ENCODE measurements at places on chromosomes 4 and X.

- DNase-seq, result no peak
These were observed 93.4 kb upstream of the RXFP1 start for GRCh38 chr4:158428242-158428641.

DNA sequence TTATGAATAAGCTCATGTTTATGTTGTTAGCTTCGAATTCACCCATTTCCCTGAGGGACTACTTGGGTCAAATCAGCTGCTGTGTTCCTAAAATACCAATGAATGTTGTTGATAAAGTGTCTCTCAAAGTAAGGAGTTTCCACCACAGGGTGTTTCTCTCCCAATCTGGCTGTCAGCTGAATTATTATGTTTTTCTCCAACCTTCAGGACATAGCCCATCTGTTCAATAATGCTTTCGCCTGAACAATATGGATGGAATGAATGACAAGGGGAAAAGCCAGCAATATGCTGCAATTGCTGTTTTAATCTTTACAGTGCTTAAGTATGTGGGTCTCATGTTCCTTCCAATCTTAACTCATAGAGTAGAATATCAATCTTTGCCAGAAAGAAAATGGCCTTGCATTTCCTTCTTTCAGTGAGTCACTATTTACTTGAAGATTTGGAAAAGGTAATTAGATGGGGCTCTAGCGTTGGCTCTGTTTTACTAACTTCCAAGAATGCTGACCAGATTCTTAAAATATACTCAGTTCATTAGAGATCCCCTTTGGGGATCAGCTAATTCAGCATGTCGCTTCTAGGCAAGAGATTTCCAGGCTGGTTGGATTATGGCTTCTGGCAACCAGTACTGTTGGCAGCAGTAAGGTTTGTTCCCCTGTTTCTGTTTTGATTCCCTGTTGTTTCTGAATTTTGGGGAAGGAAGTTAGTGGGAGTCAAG lies 410.5 kb downstream of the PPP3CA start:
- DNase-seq, result no peak

- no peak for DNase-seq
These were observed 672.2 kb downstream of the TRAM1L1 start for GRCh38 chr4:116413222-116413621.

DNA sequence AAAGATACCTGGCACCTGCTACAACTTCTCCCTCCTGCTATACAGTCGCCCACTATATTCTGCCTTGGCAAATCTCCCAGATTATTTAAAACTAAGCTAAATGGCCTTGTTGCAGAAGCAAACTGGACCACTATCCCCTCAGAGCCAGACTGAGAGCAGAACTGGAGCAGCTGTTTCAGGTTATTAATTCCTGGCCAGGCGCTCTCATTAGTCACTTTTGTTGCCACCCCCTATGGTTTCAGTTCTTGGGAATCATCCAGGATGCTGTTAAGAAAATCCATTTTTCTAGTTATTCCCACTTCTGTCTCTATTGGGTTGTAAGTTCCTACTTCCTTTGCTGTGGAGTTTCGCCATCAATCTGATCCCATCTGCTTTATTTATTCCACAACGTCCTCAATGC lies 30.1 kb downstream of the ADGRA3 start:
- DNase-seq, result no peak

DNA sequence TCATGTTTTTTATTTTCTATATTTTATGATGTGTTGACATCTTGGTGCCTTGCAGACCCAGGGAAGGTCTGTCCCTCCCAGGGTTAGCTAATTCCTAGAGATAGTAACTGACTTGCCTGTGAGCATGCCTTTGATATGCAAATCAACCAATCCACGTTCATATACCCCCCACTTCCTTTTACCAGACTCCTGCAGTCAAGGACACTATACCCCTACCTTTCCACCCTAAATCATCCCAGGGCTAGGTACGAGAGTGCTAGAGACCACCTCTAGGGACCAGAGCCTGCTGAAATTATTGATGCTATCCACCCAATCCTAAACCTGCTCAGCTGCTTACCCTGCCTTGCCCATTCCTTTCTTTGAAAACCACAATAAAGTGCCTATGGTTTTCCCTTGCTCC lies 7.5 kb upstream of the PHEX start:
- DNase-seq, result no peak

DNA sequence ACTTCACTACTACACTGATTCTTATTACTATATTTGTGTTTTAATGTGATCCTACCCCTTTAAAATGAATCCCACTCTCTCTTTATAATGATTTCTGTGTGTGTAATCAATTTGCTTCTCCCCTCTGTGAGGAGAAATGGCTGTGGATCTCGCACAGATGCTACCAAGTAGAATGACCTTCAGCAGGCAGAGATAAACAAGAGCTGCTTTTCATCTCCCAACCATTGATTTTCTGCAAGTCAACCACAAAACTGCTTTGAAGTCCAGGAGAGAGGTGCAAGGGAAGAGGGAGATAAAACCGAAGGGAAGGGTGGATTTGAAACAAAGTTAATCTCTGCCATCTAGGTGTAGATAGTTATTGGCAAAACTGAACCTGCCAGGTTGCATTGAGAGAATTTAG lies 141.6 kb downstream of the NPNT start:
- no peak for DNase-seq

DNA sequence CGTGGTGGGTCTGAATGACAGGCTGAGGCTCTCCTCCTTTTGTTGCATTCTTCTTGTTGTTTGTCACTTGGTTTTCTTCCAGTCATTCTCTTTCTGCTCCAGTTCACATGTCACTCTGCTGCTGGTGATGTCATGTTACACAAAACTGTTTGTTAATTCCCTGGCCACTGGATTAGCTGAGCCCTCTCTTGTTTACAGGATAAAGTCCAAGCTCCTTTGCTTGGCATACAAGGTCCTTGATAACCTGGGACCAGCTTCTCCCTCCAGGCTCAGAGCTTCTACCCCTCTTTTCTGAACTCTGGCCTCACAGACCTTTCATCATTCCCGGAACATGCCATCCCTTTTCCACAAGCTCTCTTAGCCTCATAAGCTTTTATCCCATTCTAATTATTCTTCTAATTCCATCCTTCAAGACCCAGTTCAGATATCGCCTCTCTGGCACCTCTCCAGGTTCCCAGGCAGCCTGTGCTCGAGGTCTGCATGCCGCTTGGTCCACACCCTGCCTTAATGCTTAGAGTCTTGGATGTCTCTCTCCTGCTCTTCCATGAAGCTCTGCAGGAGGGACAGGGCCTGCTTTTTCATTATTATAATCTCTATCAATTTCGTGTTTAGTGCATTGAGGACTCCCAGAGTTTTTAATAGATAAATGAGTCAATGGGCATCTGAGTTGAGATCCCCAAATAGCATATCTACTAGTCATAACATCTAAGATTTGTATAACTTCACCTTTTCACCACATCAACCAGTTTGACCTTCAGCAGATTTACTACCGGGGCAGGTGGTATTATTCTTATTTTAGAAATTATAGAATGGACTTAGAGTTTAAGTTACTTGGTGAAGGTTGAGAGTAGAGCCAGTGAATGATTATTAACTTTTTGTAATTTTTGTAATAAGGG lies 98.7 kb downstream of the TMEM131L start:
- DNase-seq, result no peak

DNA sequence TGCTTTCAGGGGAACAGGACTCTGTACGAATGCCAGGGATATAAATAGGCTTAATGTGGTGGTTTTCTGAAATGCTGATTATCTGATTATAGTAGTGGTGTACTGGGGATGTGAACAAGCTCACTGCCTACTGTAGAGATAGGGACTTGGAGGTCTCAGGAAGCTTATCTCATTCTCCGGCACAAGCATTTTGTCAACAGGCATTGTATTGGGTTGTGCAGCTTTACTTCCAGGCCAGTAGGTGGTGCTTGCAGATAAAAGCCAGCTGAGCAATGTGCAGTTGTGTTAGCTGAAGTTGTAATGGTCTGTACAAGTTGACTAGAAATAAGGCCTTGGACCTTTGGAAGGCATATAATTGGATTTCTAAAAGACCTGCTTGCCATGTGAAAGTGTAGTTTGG lies 49.5 kb upstream of the TMLHE start:
- DNase-seq, result no peak

GRCh38 chrX:4320436-4320947 lies 607.0 kb upstream of the PRKX start:
- DNase-seq, result no peak

DNA sequence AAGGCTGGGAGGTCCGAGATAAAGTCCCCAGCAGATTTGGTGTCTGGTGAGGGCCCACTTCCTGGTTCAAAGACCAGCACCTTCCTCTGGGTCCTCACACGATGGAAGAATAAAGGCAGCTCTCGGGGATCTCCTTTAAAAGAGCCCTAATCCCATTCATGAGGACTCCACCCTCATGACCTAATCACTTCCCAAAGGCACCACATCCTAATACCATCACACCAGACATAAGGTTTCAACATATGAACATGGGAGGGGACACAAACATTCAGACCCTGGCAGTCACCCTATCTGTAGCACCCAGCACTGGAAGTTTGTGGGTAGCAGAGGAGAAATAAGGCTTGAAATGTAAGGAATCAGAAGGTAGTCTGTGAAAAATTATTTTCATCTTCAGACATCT lies 112.9 kb upstream of the NOCT start:
- no peak for DNase-seq

DNA sequence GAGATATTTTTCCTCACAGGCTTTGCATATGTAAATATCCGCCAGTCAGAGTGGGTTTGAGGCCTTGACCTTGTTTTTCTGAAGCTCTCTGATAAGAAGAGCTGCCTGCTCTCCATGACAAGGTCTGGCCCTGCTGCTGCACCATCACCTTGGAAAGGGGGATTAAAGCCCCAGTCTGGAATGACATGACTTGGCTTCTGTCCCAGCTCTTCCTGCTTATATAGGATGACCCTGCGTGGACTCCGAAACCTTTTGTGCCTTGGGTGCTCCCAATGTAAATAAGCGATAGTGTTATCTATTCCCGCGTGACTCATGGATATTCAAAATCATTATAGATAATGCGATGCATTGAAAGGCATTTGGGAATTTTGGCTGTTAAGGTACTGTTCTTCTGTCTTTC lies 139.3 kb downstream of the BMPR1B start:
- no peak for DNase-seq

DNA sequence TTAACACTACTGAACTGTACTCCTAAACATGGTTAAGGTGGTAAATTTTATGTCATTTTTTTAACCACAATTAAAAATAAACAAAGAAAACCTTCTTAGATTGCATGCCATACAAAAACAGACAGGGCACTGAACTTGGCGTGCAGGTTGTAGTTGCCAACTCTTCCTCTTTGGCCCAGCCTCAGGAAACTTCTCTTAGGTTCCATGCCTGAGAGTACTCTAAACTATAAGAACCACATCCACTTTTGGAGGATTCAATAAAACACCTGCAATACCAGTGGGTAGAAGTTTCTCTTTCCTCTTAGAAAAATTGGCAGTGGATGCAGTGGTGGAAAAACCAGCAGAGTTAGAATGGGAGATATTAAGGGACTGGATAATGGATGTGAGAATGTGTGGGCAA lies 103.4 kb downstream of the LUZP4 start:
- no peak for DNase-seq

DNA sequence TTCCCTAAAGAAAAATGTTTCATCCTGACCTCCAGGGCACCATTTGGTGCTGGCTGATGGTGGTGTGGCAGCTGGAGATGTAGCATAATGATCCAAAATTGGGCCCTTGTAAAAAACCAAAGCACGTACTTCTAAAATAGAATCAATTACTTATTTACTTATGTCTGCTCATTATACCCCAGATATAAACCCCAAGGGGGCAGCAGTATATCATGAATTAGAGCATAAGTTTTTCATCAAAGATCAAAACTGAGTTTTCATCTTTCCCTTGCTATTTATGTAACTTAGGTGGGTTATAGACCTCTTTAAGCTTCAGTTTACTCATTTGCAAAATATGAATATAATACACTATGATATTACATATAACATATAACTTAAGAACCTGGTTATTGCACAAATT lies 241.1 kb downstream of the TACR3 start:
- no peak for DNase-seq

DNA sequence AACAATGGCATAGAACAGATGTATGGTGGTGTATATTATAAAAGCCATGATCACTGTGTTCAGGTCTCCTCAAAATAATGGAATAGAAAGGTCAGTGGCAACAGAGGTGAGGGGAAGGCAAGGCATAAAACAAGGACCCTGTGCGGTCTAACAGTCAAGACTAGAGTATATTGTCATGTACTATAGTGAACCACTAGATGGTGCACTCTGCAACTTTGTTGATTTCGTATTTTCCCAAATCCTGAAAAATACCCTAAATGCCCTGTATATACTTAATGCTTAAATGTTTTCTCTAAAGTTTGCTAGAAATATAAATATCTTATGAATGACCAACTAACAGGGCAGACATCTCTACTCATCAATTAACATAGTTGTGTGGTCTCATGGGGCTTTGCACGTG lies 453.0 kb downstream of the PCDH11X start:
- DNase-seq, result no peak

DNA sequence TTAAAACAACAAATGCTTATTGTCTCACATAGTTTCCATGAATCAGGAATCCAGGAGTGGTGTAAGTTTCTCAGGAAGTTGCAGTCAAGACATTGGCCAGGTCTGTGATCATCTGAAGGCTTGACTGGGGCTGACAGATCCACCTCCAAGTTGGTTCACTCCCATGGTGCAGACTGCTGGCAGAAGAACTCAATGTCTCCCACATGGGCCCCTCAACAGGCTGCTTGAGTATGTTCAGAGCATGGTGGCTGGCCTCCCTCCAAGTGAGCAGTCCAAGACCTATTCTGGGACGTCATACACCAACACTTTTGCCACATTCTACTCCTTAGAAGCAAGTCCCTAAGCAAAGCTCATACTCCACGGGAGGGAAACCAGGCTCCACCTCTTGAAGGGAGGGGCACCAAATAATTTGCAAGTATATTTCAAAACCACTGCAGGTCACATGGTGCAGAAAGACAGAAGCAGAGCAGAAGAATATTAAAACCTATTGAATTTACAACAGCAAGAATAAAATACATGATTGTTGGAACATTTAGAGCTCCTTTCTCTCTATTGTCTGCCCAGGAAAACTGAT lies 35.3 kb downstream of the LGI2 start:
- no peak for DNase-seq

DNA sequence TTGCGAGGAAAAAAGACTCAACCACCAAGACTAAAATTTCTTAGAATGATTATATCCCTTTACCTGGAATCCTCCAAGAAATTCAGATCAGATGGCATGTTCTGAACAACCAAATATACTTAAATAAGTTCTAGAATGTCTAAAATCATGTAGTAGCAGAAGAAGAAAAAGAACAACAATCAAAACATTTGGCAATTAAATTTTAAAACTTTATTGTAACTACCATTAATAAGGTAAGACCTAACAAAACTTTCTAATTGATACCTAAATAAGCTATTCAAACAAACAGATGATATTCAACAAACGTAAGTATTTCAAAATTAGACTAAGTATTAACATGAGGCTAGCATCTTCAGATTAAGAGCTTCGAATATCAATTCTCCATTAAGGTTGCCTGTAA lies 4.3 kb downstream of the THOC2 start:
- no peak for DNase-seq

DNA sequence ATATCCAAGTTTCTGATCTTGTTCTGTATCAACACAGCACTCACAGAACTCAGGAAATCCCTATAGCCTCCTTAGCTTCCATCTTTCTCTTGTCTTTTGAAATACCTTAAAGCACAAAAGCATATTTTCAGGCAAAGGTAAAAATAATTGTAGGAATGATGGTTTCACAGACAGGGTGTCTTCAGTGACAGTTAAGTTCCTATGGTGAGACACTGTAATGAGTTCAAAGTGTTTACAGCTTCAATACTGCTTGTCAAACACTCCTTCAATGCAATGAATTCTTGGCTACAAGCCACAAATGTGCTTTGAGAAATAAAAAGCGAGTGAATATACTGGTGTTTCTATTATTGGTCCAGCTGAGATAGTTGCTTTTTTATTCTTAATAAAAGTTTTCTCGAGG lies 466.0 kb downstream of the DMD start:
- DNase-seq, result no peak
